ENCODE measurements at places on chromosomes 5 and 9.
A peak's percentile ranks its signal among the peaks of the same experiment; 100 is the strongest.

DNA sequence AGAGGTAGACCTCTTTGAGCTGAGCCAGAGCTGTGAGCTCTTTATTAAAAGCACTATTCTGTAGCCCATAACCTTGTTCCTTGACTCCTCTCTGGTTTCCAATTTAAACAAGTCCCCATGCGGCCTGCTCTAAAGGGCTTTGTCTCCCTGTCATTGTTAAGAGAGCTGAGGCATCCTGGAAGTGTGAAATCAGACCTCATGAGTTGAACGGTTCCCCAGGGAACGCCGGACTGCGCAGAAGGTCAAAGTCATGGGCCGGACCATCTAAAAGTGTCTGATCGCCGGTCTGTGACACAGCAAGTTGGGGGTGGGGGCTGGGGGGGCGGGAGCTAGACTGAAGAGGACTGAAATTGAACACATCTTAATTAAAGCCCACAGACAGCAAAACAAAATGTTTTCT is 265.8 kb downstream of the SLF1 start:
- DNase-seq = no peak

- no peak for DNase-seq
Observed at GRCh38 chr5:19462019-19462418, 526.0 kb downstream of the CDH18 start.

- peak; percentile 71 for DNase-seq
Observed at GRCh38 chr5:1190837-1191239, 10.6 kb upstream of the SLC6A19 start.

- no peak for DNase-seq
Observed at GRCh38 chr9:135567311-135567710, 5.8 kb downstream of the PAEP start.

GRCh38 chr5:120098902-120099535 is 365.1 kb upstream of the PRR16 start:
- DNase-seq = peak; percentile 74

DNA sequence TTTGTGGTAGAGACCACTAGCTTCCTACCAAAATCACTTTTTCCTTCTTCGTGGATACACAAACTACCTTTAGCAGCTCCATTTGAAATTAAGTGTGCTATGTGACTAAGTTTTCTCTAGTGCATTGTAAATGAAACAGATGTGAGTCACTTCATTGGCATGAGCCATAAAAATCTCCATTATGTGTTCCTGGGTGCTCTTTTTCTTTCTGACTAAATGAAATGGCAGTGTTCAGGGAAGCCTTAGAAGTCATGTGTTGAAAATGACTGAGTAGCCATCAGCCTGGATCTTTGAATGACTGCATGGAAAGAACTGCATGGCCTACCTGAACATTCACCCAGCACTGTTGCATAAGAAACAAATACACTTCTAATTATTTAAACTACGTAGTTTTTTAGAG is 107.9 kb downstream of the NDUFAF2 start:
- no peak for DNase-seq

- no peak for DNase-seq
Observed at GRCh38 chr9:137198051-137198901, 2.3 kb downstream of the TPRN start.

DNA sequence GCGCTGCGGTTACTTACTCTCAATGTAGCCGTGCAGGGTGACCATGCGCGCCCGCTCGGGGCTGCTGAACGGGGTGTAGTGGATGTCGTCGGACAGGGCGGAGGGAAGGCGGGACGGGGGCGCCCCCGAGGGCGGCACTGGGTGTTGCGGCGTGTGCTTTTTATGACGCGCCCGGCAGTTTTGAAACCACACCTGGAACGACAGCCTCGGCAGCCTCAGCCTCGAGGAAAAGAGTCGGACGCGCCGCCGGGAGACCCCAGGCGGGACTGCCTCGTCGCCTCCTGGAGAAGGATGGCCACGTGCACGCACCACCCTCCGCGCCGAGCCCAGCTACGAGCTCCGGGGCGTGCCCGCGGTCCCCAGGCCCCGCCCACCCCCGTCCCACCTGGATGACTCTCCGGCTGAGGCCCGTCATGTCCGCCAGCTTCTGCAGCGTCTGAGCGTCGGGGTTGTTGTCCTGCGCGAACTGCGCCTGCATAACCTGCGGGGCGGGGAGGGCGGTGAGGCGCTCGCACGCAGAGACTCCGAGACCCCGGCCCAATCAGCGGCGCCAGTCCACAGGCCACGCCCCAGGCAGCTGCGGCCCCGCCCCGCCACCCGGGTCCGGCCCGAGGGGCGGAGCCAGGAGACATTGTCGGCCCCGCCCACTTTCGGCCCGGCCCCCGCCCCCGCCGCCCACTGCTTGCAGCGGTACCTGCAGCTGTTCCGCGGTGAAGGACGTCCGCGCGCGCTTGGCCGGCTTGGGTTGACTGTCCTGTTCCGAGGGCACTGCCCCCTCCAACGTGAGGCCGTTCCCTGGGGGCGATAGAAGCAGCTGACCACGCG is 15.0 kb downstream of the LHX6 start:
- peak; percentile 88 for DNase-seq

DNA sequence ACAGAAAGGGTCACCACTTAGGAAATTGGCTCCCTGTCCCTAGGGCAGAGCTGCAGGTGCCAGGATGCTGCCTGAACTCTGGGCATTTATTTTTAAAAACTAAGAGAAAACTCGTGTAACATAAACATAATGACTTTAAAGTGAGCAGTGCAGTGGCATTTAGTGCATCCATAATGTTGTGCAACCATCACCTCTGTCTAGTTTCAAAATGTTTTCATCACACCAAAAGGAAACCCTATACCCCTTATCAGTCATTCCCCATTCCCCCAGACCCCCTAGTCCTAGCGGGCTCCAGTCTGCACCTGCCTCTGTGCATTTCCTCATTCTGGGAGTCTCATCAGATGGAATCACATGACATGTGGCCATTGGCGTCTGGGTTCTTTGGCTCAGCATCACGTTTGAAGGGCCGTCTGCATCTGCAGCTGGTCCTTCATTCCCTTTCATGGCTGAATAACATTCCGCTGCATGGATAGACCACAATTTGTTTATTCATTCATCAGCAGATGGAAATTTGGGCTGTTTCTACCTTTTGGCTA is 55.8 kb downstream of the NSG2 start:
- DNase-seq = no peak

- peak; percentile 72 for DNase-seq
Observed at GRCh38 chr9:136546697-136547501, 1.1 kb upstream of the NOTCH1 start.

DNA sequence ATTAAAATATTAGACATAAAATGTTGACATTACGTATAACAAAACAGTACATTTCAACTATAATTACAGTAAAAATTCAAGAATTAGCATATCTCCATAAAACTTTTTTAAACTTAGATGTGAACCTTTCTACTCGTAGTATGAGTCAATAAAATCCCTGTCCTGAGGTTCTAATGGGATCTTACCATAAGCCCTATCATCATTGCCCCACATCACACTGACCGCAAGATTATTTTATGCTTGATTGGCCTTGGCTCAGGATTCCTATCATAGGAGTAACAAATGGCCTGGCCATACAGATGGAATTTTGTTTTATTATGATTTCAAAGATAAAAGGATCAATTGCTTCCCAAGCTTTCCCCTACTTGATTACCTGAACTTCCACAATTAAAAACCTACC is 238.3 kb downstream of the MEF2C start:
- DNase-seq = no peak

- no peak for DNase-seq
Observed at GRCh38 chr9:11194246-11194645, 581.4 kb upstream of the PTPRD start.

- DNase-seq = no peak
Observed at GRCh38 chr9:124665391-124666058, 105.6 kb downstream of the NR6A1 start.

DNA sequence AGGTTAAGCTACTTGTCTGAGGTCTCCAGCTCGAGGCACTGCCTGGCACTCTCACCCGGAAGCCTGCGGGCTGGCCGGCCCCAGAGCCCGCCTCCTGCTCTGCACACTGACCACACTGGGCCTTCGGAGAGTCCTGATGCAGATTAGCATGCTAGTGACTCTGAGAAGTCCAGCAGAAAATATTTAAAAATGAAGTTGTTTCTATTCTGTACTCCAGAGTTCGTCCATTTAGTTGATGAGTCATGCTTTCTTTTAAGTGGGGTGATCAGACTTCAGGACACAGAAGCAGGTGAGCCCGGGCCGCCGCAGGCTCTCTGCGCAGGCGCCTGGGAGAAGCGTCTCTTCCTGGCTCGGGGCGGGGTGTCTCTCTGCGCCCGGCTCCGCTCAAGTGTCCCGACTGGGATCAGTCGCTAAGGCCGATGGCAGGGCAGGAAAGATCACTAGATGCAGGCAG is 32.5 kb downstream of the FAM240B start:
- DNase-seq = peak; percentile 24

GRCh38 chr9:114084282-114085073 is 6.4 kb upstream of the AMBP start:
- no peak for DNase-seq

- DNase-seq = peak; percentile 67
Observed at GRCh38 chr5:173733831-173734501, 117.5 kb upstream of the BOD1 start.

- DNase-seq = peak; percentile 53
Observed at GRCh38 chr5:101390151-101390908, 487.2 kb upstream of the ST8SIA4 start.

DNA sequence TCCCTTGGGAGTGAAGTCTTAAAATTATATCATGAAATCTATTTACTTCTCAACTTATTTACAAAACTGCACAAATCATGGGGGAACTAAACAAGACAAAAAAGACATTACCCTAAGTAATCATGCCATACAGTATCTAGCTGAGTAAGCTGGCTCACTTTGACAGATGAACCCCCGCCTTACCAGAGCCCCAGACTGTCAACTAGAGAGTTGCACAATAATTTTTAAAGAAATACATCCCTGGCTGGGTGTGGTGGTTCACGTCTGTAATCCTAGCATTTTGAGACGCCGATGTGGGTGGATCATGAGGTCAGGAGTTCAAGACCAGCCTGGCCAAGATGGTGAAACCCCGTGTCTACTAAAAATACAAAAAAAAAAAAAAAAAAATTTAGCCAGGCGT is 62.3 kb downstream of the LPAR1 start:
- peak; percentile 12 for DNase-seq

- DNase-seq = peak; percentile 17
Observed at GRCh38 chr5:155434681-155435080, 421.1 kb downstream of the KIF4B start.

DNA sequence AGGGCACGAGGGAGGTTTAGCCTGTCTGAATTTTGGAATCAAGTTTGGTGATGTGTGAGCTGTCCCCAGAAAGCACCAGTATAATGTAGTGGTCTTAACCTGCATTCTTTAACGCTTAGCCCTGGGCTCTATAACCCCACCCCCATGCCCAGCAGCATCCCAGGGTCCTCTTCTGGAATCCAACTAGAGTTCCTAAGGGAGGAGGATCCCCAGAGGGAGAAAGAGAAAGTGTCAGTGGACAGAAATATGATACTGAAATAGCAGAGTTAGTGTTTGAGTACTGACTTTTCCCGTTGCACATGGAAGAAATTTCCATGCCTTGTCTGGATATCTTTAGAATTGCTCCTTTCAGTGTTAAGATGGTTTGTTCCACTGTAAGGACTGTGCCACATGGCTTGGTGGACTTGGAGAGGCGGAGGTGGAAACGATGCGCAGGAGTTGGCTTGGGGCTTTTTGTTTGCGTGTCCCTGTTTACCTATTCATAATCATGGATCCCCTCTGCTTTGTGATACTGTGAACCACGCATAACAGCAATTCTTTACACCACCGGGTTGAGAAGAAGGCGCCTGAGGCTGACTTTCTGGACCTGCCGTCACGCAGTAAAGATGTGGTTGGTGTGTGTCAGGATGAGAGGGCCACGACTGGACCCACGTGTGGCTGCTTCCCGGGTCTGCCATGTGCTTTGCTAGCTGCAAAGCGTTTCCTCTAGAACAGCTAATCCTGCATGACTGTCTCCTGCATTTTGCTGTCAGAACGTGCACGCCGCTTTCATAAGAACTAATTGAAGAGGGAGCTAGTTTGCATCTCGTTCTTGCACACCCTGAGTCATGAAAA is 142.3 kb downstream of the SMARCA2 start:
- peak; percentile 73 for DNase-seq

GRCh38 chr5:15577132-15577531 is 77.2 kb downstream of the FBXL7 start:
- DNase-seq = no peak

- DNase-seq = no peak
Observed at GRCh38 chr5:143102411-143102810, 301.1 kb downstream of the NR3C1 start.

- no peak for DNase-seq
Observed at GRCh38 chr5:151110992-151111391, 30.2 kb upstream of the TNIP1 start.

DNA sequence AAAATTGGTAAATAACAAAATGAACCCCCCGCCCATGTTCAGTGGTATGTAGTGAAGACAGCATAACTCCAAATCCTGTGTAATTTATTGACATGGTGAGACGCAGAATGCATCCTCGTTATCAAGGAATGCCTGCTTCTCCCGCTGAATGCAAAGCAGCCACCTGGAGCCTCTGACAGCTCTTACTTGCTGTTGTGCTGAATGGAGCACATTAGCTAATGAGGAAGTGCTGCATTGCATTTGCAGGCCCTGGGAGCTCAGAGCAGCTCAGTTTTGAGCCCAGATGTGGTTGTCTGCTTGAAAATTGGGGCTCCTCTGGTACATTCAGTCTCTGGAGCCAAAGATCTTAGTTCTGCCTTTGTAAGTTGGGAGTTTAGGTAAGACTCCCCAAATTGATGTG is 28.9 kb downstream of the PLAC8L1 start:
- peak; percentile 62 for DNase-seq

DNA sequence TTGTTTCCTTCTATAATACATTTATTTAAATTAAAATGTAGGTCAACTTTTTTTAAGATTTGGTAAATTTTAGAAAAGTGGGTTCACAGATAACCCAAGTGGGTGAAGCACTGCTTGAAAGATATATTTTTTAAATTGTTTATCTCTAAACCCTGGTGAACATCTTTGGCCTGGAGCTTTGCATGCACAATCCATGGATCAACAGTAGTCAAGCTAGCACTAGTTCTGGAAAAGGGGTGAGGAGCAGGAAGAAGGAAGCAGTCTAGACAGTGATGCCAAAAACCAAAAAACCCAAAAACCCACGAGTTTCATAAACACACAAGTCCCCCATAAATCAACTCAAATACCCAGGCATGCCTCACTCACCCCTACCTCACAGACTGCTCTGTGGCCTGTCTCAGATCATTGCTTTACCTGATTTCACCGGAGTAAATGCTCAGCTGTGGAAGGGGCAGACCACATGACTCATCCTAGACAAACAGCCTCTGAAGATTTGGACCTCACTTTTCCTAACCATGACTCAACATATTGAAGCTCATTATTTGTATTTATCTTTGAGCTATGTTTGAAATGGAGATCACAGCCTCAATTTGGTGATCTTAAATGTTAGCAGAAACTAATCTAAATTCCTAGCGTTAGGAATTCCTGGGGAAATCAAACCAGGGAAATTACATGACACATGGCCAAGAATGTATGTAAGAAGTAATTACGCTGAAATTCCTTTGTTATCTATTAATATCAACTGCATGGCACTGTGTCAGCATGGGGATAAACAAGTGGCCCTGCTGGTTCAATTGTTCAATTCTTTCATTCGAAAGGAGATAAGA is 149.6 kb downstream of the ZNF608 start:
- no peak for DNase-seq

GRCh38 chr5:6185574-6185973 is 192.8 kb downstream of the MED10 start:
- no peak for DNase-seq

All from hematopoietic multipotent progenitor cell treated with erythropoietin and hydrocortisone succinate and interleukin-3 and kit ligand, for 4 days (in vitro differentiated cells).